ENCODE measurements at places on chromosomes 4 and X.

- no peak for DNase-seq
These were observed 86.0 kb upstream of the NPFFR2 start for GRCh38 chr4:71945791-71946190.

GRCh38 chr4:182835006-182835740 lies 82.0 kb downstream of the DCTD start:
- no peak for DNase-seq

- DNase-seq, result no peak
These were observed 110.2 kb downstream of the GNL3L start for GRCh38 chrX:54640103-54640690.

DNA sequence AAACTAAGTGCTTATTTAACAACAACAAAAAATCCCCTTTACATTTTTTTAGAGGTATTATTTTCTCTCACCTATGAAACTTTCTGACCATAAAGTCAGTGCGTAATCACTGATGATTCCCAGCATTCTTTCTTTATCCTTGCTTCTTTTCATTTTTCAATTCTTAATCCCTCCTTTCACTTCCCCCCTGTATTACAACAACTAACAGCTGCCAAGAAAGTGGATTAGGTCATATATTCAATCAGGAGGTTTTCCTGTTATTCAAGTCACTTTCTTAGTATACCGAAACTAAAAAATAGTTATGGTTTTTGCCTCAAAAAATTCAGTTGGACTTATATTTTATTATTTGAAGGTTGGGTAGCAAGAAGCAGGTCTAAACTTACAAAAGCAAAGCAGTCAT lies 2.1 kb upstream of the STAP1 start:
- DNase-seq, result peak; percentile 30

DNA sequence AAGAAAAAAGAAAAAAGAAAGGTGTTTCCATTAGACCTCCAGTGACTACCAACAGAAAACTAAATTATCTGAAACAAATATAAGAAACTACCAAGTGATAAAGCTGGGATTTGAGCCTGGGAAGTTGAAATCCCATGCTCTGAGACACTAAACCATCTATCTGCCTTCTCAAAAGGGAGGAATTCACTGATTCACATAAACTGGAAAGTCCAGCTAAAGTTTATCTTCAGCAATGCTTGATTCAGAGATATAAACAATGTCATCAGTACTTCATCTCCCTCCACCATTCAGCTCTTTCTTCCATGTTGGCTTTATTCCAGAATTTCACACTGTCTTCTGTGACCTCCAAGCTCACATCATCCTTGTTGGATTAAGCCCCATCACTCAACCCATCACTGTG lies 96.3 kb downstream of the IQCM start:
- no peak for DNase-seq

DNA sequence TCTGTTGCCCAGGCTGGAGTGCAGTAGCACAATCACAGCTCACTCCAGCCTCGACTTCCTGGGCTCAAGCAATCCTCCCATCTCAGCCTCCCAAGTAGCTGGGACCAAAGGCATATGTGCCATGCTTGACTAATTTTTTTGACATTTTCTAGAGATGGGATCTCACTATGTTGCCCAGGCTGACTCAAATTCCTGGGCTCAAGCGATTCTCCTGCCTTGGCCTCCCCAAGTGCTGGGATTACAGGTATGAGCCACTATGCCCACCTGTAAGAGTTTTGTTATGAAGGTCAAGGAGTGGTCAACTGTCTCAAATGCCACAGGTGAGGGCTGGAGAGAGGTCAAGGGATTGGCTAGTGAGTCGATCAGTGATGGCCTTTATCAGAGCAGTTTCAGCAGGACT lies 32.5 kb downstream of the TMEM150C start:
- DNase-seq, result no peak

- DNase-seq, result no peak
These were observed 27.4 kb upstream of the GPR174 start for GRCh38 chrX:79117078-79117477.
